Gastrocnemius medialis (tissue), 4 donors: ENCODE measurements at places on chromosomes 4 and X. TPM values are rescaled to one million over a fixed set of nuclear protein-coding genes. Genes with fewer than 3 reads are reported as not detected.

DNA sequence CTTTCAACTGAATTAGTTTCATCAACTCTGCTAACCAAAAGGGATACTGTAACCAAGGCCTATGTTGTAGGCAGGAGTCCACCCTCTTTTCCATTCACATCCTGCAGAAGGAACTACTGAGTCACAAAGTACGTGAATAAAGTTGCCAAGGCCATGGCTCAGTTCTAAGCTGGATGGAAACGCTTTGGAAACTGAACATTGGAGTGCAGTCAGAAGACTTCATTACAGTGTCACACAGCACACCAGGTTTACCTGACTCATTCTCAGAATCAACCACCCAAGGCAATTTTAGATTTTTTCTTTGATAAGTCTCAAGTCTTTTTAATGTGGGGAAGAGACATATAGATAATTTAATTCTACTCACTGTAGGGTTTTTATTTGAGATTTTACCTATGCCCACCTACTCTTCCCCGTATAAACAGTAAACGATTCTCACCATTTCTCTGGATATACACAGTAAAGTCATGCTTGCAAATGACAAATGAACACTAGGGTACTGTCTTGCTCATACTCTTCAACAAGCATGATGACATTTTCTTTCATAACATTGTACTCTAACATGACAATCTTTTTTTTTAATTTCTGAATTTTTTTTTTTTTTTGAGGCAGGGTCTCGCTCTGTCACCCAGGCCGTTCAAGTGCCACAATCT, 58.9 kb upstream of the RBM47 start:
- DNase-seq, result no peak

PPBP gene
- total RNA-seq, result not detected

GRCh38 chrX:40013266-40014195, 84.2 kb downstream of the BCOR start:
- DNase-seq, result peak; percentile 49

DNA sequence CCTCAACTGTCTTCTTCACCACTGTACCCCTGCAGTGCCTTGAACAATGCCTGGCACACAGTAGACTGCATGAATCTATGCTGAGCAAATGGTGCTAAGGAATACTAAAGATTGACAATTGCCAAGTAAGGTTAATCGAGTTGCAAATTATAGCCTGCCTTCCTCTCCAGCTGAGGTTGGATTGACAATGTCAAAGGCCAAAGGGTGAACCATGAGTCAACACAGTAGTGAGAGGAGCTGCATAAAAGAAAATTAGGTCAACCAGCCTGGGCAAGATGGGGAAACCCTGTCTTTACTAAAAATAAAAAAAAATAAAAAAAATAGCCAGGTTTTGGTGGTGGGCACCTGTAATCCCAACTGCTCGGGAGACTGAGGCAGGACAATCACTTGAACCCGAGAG, 97.1 kb upstream of the BMPR1B start:
- DNase-seq, result no peak

DNA sequence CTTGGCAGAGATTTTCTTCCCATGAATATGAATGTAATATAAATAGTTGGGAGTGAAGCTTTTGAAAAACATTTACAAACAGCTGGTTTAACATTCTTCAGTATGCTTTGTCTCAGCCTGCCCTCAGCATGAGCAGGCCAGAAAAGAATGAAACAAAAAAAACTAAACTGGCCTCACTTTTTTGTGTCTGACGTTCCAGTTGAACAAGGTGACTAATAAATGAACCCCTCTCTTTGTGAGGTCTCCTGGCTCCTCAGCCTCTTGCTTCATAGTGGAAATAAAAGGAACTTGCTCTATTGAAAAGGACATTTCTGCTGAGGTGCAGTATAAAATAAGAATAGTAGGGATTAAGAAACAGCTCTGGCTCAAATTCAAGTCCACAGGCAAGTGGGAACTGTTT, 9.4 kb downstream of the CHST7 start:
- DNase-seq, result no peak

GRCh38 chr4:153419673-153420278, 46.4 kb upstream of the TMEM131L start:
- no peak for DNase-seq

CXorf65 gene
- not detected for total RNA-seq

DNA sequence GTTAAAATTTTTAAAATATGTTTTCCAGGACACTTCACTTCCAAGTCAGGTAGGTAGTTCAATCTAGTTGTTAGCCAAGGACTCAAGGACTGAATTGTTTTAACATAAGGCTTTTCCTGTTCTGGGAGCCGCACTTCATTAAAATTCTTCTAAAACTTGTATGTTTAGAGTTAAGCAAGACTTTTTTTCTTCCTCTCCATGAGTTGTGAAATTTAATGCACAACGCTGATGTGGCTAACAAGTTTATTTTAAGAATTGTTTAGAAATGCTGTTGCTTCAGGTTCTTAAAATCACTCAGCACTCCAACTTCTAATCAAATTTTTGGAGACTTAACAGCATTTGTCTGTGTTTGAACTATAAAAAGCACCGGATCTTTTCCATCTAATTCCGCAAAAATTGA, 49.7 kb downstream of the XIAP start:
- DNase-seq, result no peak

GRCh38 chr4:122842984-122843531, 16.4 kb downstream of the FGF2 start:
- no peak for DNase-seq

GRCh38 chr4:114383721-114384120, 214.9 kb upstream of the UGT8 start:
- no peak for DNase-seq

- DNase-seq, result no peak
Measured at GRCh38 chr4:153089742-153090141, 114.5 kb upstream of the TRIM2 start.

ERAS gene
- total RNA-seq, result not detected

DNA sequence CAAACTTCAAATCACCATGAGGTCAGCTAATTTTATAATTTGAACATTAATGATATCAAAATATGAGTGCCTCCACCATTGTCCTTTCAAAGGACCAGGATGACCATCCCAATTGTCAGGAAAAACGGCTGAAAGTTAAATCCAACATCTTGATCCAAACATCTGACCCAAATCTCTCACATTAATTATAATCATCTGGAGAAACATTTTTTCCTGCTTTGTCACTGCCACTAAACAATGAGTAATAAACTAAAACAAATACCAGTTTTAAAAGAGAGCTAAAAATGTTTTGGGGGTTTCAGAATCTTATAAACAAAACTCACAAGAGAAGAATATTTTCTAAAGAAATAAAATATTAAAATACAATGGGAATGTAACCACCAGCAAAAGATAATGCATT, 45.7 kb upstream of the NDST4 start:
- no peak for DNase-seq

SSX2 gene
- not detected for total RNA-seq

DNA sequence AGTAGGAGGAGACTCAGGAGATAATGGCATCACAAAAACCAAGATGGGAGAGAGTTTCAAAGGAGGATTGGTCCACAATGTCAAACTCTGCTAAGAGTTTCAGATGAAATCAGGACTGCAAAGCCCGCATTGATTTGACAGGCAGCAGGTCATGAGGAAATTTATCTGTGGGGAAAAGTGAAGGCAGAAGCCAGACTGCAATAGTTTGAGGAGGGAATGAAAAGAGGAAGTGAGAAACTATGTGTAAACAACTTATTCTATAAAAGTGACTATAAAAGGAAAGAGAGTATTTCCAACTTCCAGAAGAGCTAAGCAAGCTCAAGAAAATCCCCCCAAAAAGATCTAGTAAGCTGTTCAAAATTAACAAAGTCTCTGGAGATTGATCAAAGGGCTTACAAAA, 66.3 kb upstream of the DGKK start:
- no peak for DNase-seq

DNA sequence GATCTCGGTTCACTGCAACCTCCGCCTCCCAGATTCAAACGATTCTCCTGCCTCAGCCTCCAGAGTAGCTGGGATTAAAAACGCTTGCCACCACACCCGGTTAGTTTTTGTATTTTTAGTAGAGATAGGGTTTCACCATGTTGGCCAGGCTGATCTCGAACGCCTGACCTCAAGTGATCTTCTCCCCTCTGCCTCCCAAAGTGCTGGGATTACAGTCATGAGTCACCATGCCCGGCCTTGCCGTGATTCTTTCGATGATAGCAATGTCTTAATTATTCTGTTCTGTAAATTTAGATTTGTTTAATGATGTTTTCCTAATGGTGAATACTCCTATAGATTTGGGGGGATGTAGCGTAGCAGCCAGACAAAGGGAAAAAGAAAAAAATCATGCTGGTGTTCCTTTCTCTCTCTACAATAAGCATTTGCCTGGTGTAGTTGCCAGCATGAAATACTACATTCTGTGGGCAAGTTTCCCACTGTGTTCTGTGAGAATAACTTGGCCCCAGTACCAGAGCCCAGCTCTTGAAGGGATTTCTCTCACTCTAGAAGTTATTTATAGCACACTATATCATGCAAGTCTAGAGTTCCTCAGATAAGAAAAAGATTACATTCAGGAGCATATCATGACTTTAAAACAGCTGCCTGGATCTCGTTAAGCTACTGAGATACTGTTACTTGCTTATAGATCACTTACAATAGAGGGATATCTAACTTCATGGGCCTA, 15.4 kb downstream of the NIPAL1 start:
- DNase-seq, result peak; percentile 66

DNA sequence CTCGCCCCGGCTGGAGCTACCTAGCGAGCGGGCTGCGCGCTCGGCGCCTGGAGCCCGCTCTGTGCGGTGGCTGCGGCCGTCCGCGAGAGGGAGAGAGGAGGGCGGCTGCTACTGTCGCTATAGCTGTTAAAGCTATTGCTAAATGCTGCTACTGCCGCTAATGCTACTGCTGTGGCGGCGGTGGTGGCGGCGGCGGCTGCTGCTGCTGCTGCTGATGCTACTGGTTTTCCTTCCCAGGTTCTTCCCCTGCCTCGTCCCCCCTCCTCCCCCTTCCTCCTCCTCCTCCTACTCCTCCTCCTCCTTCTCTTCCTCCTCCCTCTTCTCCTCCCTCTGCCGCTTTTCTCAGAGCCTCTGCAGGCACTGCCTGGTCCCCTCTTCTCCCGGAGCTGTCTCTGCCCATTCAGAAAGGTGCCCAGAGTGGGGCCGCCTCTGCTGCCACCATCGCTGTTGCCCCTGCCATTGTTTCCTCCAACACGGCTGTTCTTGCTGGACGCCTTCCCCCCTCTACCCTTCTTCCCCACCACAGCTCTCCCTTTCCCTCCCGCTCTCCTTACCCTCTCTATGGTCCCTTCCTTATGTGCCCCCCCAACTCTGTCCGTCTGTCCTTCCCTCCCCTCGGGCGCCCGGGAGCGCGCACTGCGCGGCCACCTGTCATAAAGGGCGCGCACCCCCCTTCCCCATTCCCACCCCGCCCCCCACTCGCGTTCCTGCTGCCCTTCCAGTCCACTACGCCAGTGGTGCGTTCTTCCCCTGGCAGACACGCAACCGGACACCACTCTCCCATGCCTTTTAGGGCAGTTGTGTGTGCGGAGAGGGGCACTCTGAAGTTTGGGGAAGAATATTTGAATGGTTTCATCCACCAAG, at the start of gene NEXMIF:
TSS of gene NEXMIF (minus strand) at position 228 of the 864 bp plus-strand sequence.
- no peak for DNase-seq

DNA sequence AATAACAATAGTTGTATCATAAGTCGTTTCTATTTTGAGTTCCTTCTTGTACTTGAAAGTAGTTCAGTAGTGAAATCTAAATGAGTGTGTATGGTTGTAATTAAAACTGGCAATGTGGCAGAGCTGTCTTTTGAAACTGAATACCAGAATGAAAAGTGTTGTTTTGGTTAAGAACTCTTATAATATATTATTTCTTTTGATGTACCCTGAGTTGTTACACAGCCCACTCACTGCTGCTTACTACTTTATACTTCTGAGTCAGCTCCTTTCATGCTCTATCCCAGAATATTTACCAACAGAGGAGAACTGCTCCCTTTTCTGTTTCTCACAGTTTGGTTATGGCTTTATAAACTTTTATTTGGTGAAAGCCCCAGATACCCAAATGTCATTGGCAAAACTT, 28.8 kb downstream of the FAM199X start:
- DNase-seq, result no peak

FRMPD4 gene
- 0.02 TPM for total RNA-seq

DNA sequence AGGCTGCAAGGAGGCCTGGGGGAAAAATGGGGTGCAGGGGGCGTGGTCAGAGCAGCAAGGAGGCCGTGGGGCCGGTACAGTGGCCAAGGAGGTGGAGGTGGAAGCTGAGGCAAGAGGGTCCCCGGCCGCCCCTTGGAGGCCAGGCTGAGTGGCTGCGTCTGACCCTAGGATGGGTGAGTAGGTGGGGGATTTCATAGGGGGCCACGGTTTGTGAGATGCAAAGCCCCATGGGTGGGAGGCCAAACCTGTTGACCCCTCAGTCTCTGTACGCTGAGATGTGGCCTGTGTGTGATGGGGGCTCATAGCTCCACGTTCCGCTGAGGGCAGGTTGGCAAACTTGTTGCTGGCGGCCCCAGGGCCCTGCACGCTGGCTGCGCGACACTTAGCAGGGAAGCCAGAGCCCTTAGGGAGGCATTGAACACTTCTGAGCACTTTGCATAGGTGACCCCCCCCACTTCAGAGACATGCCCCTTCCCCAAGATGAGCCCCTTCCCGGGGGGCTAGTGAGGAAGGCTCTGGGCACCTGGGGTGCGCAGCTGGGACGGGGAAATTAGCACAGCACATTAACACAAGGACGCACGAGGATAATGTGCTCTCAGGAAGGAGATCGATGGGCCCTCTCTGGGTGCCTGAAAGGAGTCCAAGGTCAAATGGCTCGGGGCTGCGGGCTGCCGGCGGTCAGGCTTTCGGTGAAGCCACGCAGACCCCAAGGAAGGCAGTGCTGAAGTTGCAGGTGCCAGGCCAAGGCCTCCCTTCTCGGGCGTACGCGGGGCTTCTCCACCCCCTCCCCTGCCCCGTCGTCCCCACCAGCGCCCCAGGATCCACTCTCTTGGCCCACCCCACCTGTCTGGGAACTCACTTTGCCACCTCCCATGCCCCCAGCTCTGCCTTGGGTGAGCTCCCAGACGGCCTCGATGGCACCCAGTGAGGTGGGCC, 107.4 kb downstream of the HMX1 start:
- no peak for DNase-seq

- no peak for DNase-seq
Measured at GRCh38 chr4:17128268-17128667, 229.8 kb upstream of the LDB2 start.

VEGFD gene
- 16.8 TPM for total RNA-seq

POU4F2 gene
- total RNA-seq, result not detected

- DNase-seq, result no peak
Measured at GRCh38 chr4:167989815-167990214, 102.5 kb upstream of the ANXA10 start.
